ENCODE measurements at places on chromosomes 11 and 22.

GRCh38 chr22:18071968-18072310 is 5.9 kb upstream of the PEX26 start:
- DNase-seq, result no peak

DNA sequence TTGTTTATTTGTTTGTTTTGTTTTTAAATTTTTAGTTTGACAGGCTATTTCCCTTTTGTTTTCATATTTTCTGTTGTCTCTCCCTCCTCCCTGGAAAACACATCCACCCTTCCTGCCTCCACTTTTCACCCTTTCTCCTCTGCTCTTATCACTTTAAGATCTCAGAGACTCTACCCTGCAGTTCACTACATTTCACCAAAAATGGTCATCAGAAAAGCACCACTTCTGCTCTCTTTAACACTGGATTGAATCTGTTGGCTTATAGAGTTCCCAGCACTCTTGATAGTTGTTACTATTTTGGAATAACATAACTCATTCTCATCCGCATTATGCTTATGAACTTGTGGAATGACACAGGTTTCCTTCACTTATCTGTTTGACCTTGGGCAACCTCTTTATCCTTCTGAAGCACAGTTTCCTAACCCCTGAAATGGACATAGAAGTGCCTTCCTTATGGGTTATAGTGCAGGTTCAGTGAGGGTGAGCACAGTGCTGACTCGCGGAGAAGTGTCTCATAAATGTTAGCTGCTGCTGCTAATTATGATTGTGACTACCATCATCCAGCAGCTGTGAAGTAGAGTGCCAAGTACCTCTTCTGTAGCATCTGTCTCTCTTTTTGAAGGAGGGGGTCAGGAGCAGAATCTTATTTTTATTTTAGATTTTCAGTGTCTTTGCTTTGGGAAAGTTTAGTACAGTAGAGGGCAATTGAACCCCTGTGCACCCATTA is 15.0 kb downstream of the TEAD1 start:
- DNase-seq, result no peak

DNA sequence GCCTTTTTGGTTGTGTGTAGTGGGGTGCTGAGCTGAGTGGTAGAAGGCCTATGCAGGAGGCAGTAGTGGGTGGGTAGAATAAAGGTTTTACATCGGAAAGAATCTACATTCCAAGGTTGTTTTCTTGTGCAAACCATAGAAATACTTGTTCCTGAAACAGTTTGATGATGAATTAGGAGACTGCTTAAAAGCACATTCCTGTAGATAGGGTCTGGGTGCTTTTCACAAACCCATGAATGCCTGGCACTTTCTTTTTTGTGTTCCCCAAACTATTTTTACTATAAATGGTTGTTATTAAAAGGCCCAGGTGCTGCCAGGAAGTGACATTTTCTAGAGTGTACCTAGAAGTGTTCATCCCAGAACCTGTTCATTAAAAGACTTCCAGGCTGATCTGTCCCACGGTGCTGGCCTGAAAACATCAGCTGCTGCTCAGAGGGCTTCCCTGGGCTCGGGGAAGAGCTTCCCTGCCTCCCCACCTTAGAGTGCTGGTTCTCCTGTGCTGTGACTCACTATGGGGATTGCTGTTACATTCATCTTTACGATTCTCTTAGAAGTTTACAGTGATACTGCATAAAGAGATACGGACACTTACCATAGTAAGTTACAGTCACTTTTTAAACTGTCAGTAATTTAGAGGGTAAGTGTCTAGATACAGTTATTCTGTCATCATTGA is 27.9 kb downstream of the PPFIA1 start:
- DNase-seq, result no peak

GRCh38 chr11:859394-860131 is 16.9 kb downstream of the TSPAN4 start:
- DNase-seq, result no peak

GRCh38 chr11:115916608-115917007 is 412.4 kb upstream of the CADM1 start:
- DNase-seq, result no peak

All from iPS DF 6.9 (cell line).